AG10803 (cell line): ENCODE measurements at places on chromosomes 11 and 22.
A peak's percentile ranks its signal among the peaks of the same experiment; 100 is the strongest.

DNA sequence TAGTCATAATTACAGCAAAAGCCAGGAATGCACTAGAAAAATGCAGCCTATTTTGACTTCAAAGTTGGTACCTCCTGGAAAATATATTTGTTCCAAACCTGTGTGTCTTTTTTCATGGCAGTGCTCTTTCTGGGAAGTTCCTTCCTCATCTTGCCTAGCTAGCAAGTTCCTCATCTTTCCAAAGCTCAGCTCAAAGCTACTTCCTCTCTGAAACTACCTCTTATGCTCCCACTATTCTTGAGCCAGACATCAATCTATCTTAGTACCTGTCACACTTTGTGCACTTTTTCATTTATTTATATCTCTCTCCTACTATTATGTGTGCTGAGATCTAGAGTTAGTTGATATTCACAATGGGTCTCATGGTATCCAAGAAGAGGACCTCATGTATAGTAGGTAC, 191.6 kb upstream of the CCDC90B start:
- DNase-seq, result no peak

GRCh38 chr11:117814766-117815261, 9.7 kb downstream of the FXYD2 start:
- no peak for DNase-seq

DNA sequence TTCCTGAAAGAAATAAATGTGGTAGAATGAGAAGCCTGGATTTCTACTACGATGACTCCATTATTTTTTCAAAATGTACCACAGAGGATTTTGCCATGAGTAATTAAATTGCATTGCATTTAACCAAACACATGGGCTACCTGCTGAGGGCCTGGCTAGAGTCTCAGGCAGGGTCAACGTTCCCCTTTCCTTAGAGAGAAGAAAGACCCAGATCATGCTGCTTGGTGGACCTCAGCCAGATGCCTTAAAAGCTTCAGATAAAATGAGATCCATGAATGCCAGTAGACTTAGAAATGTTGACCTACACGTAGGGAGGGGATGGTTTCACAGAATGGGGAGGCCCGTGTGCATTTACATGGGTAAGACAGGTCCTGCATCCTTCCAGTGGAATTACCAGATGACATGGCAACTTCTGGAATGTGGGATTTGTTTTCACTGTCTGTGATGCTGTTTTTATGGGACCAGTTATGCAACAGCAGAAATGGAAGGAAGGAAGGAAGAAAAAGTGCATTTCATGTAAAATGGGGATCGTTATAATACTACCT, 1069.4 kb downstream of the NTM start:
- DNase-seq, result peak; percentile 31

GRCh38 chr11:115338476-115338875, 165.7 kb downstream of the CADM1 start:
- DNase-seq, result no peak

DNA sequence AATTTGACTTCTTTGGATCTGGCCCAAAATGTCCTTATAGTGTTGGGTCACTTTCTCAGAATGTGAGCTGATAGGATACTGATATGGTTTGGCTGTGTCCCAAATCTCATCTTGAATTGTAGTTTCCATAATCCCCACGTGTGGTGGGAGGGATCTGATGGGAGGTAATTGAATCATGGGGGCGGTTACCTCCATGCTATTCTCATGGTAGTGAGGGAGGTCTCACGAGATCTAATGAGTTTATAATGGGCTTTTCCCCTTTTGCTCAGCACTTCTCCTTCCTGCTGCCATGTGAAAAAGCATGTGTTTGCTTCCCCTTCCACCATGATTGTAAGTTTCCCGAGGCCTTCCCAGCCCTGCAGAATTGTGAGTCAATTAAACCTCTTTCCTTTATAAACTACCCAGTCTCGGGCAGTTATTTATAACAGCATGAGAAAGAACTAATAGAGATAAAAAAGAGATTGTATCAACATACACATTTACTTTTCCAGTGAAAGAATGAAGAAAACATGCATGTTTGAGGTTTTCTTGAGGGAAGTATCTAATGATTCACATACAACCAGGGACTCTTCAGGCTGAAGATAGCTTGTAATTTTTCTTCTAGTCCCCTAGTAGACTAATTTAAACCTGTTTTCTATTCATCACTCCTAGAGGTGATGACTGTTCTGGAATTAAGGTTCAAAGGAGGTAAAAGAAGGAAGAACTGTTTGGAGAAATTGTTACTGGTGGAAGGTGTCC, 17.3 kb upstream of the CSTF3 start:
- DNase-seq, result peak; percentile 13

- peak; percentile 70 for DNase-seq
Measured at GRCh38 chr11:8092587-8093424, 11.8 kb downstream of the TUB start.

DNA sequence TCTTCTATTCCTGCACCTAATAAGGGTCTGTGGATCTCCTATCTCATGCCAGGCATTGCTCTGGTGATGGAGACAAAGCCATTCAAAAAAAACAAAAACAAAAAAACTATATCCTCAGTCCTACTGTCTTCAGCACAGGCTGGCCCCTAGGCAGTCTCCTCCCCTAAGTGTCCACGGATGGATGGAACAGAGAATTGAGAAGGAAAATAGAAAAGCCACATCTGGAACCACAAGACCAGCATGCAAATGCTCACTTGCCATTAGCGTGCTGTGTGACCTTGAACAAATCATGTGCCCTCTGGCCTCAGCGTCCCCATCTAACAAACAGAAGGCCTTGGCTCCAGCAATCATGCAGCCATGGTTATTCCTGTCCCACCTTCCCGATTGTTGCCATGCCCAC, 32.7 kb upstream of the CD82 start:
- no peak for DNase-seq

- no peak for DNase-seq
Measured at GRCh38 chr11:58142761-58143160, 17.4 kb upstream of the OR9I1 start.

DNA sequence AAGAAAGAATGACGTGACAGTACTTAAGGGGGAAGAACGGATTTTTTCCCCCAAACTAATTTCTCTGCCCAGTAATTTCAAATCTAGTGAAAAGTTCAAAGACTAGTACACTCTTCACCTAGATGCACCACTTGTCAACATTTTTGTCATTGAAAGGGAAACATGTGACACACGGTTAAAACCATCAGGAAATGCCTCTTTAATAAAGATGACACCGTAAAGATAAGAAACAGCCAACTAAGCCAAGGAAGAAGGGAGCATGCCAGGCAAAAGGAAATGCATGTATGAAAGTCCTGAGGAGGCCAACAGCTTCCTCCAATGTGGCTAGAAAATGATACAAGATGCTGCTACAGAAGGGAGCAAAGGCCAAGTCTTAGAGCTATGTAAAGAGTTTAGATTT, 49.4 kb downstream of the RSF1 start:
- DNase-seq, result no peak

DNA sequence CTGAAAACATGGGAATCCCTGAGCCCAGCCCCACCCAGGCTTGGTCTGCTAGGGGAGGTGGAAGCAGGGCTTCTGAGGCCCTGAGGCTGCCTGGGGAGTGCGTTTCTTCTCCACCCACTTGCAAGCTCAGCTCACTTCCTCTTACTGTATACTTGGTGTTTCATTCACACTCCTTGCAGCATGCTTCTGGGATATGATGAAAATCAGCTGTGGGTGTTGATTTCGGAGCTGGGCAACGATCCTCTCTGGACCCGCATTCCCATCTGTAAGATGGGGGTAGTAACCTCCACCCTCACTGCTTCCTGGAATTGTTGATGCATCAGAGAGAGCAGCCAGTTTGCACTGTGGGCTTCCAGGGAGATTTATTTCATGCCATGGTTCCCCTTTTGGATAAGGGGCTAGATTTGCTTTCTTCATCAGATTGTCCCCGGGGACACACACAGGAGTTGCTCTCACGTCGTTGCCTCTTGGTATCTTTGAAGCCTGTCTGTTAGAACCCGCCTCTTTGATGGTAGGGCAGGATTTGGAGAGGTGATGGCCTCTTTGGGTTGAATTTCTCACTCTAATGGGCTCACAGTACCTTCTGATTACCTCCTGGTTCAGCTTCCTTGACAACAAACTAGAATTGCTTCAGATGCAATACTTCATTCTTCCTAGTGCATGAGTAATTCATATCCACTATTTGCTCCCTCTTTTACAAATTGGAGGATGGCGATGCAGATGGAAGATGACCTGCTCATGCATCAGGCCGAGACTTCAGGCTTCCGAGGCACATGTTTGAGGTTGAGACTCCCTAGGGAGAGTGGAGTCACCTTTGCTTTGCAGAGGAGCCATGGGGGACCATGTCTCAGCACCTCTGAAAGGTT, 40.4 kb downstream of the BCR start:
- peak; percentile 82 for DNase-seq

- DNase-seq, result no peak
Measured at GRCh38 chr22:26797910-26798309, 140.5 kb downstream of the MIAT start.

DNA sequence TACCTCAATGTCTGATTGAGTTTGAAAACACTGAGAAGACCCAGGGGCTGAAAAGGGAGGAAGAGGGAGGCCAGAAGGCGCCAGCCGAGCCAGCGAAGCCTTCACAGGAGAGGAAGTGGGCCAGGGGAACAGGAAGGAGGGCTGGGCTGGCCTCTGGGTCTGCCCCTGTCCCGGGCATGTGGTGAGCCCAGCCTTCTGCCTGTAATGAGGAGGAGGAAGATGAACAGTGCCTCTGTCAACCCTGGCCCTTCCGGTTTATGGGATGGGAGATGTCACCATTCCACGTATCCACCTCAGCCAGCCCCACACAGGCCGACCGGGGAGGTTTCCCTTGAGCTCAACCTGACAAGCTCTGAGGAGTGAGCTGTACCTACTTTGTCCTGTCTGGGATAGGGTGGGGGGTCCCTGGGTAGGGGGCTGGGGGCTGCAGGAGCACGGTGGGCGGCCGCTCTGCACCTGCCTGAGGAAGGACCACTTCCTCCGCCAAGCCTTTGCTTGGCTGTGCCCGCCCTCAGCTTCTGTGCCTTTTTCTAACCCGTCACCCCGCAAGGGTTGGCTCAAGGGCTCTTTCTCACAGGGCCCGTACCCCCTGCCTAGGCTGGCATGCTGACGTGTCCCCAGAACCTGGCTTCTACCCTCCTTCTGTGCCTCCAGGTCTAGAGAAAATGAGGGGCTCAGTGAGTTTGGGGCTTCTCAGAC, 2.0 kb downstream of the PARVG start:
- no peak for DNase-seq

GRCh38 chr11:120681434-120682331, 170.1 kb downstream of the GRIK4 start:
- DNase-seq, result no peak

GRCh38 chr11:107908211-107908610, 20.0 kb upstream of the RAB39A start:
- no peak for DNase-seq

- DNase-seq, result no peak
Measured at GRCh38 chr11:124454552-124454951, 9.1 kb upstream of the OR8B8 start.

DNA sequence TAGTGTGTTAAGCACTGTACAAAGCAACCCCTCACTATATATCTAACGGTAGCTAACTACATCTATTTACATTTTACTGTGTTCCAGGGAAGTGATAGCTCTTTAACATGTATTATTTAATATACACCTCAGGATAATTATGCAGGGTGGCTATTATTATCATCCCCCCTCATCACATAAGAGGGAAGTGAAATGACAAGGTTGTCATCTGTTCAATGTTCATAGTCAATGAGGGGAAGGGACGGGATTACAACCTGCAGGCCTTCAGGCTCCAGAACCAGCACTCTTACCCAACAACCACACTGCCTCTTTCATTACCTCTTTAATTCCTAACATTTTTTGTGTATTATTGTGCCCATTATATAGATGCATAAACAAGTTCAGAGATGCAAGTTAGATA, 238.7 kb upstream of the ANO3 start:
- DNase-seq, result no peak

DNA sequence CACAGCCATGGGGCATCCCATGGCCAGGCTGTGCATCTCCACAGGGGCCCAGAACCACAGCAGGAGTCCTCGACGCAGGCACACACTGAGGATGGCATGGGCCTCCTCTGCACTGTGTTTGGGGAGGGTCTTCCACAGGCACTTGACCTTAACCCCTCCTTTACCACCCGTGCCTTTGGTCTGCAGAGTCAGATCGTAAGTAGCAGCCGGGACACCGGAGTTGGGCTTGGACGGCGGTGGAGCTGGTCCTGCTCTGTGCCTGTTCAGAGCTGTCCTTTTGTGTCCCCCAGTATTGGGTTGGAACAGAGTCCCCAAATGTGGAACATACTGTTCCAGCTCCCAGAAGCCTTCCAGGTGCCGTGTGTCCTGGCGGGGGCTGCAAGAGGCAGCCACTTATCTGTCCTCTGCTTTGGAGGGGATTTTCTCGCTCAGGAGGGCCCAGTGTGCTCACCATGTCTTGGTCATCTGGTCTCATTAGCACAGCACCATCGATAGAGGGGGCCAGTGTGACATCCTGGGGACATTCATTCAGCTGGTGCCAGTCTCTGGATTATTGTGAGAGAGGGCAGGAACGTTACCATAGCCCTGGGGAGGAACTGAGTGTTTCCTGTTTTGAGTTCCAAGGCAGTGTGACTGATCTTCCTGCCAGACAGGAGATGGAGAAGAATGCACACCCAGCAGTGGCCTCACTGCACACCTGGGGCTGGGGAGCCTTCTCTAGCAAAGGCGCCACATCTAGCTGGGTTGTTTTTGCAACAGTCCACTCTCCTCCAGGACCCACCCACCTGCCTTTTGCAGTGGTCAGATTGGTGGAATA, 12.4 kb downstream of the CRELD2 start:
- DNase-seq, result peak; percentile 69

DNA sequence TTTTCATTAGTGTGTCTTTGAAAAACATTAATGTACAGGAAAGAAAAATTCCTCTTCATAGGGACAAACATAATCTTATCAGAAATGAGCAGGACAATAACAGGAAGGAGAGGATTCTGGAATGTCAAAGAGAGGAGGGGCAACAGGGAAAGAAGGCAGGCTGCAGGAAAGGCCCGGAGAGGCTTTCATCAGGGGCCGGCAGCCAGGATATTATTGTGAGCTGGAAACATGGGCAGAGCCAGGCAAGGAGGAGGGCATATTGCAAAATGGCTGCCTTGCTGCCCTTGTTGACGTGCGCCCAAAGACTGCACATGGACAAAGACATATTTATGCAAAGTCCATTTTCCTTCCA, 433.7 kb downstream of the ETS1 start:
- no peak for DNase-seq
